Lung (tissue), 17 donors: ENCODE measurements at places on chromosomes 7 and 10.
A peak's percentile ranks its signal among the peaks of the same experiment; 100 is the strongest.

DNA sequence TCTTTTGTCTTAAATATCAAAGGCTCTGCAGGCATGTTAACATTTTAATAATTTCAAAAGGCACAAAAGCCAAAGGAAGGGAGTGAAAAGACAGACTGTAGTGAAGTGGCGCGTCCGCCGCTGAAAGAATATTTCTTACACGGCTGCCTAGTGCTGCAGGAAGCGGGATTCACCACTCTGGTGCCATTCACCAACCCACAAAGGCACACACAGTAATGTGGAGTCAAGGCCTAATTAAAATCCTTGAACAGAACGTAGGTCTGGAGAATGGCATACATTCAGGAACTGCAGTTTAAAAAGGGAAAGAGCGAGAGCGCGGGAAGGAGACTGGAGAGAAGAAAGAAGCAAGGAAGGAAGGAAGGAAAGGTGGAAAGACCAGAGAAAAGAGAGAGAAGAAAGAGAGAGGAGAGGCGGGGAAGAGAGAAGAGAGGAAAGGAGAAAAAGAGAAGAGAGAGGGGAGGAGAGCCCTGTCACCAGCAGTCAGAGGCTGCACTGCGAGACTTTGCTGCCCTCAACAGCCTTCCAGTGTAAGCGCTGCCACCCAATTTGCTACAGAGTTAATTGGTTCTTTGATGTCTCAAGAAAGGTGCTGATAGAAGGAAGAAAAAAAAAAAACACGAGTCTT, 554.0 kb downstream of the MDFIC start:
- peak; percentile 61 for DNase-seq

DNA sequence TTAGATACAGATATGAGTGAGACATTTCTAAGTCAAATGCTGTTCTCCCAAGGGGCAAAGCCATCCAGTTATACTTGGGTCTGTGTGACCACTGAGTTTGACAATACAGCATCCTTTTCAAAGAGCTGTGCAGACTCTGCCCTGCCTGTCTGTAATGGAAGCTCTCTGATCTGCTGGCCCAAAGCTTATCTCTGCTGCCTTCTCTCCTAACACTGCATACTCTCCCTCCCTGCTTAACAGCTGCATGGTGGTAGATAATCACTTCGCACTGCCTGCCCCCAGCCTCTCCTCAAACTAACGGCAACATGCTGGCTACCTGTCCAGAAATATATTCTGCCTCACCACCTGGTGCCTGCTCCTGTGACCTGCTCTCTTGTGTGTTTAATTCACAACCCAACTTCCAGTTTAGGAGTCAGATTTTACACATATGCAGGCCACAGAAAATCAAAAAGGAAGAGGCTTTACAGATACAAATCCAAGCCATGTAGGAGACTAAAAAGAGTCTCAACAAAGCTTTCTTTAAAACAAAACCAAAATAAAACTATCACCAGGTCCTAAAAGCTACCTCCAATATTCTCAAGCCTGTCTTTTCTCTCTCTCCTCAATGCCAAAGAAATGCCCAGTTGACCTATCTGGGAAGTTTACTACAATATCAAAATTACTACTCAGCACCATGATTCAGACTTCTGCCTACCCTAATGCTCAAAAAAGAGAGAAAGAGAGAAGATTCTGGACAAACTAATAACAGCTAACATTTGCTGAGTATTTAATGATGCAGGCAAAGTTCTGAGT, 145.6 kb downstream of the RELN start:
- no peak for DNase-seq

GRCh38 chr7:36732806-36733205, 8.5 kb upstream of the AOAH start:
- DNase-seq = no peak

DNA sequence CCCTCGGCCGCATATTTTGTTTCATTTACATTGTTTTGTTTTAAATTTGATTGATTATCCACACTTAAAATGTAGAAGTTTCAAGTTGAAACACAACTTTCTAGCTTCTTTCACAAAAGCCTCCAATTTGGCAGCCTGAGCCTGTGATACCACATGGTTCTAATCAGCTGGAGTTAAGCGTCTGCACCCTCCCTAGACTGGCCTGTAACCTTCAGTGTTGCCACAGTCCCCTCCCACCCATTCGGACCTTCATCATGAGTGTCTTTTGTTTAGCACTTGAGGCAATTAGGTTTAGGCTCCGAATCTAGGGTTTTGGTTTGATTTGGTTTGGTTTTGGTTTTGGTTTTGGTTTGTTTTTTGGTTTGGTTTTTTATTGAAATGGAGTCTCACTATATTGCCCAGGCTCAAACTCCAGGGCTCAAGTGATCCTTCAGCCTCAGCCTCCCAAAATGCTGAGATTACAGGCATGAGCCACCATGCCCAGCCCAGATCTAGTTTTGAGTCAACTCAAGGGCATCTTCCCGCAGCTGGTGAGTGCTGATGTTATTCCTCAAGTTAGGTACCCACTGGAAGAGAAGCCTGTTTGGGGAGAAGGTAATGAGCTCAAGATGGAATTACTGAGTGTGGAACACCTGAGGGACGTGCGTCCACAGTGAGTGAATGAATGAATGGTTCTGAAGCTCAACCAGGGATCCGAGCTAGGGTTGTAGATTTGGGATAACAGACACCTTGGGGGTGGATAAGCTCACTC, 201.4 kb downstream of the HECW1 start:
- DNase-seq = no peak

- DNase-seq = no peak
Observed at GRCh38 chr10:75663947-75664664, 232.7 kb downstream of the LRMDA start.

GRCh38 chr7:17466216-17466615, 167.8 kb downstream of the AHR start:
- peak; percentile 16 for DNase-seq

GRCh38 chr10:110857265-110858171, 14.2 kb upstream of the PDCD4 start:
- DNase-seq = peak; percentile 88

DNA sequence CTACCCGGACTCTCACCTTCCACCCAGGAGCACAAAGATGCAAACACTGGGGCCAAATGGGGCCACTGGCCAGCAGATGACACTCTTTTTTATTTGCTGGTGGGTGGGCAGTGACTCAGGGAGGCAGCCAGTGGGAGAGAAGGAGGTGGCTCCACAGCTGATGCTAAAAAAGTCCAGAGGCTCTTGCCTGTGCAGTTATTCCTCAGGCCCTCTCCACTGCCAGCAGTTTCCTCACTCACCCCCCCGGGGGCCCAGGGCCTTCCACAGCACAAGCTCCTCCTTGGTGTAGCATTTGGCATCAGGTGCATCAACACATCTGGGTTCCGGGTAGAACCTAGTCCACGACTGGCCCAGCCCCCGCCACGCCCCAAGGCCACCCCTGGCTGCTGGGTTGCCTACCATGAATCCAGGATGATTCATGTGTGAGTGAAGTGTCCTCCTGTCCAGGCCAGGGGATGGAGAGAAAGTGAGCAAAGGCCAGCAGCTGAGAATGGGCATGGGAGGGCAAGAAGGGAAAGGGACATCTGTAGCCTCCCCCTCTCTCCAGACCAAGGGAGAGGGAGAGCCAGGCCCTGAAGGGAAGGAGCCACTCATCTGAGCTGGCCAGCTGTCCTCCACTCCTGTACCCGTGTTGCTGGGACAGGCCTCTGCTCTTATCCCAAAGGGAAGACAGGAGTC, 1.7 kb upstream of the KCNH2 start:
- no peak for DNase-seq

- DNase-seq = no peak
Observed at GRCh38 chr7:100371561-100372171, 1.6 kb upstream of the PILRA start.

- no peak for DNase-seq
Observed at GRCh38 chr7:26186364-26187311, 13.9 kb downstream of the HNRNPA2B1 start.

DNA sequence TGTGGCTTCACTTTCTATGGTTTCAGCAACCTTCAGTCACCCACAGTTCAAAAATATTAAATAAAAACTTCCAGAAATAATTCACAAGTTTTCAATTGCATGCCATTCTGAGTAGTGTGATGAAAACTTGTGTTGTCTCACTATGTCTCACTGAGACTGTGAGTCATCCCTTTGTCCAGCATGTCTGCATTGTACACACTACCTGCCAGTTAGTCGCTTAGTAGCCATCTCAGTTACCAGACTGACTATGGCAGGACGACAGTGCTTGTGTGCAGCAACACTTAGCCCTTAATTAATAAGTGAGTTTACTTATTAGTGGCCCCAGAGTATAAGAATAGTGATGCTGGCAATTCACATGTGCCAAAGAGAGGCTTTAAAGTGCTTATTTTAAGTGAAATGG, 22.5 kb downstream of the CCDC186 start:
- no peak for DNase-seq

GRCh38 chr10:47167591-47167990, 132.4 kb upstream of the GDF10 start:
- DNase-seq = peak; percentile 47

DNA sequence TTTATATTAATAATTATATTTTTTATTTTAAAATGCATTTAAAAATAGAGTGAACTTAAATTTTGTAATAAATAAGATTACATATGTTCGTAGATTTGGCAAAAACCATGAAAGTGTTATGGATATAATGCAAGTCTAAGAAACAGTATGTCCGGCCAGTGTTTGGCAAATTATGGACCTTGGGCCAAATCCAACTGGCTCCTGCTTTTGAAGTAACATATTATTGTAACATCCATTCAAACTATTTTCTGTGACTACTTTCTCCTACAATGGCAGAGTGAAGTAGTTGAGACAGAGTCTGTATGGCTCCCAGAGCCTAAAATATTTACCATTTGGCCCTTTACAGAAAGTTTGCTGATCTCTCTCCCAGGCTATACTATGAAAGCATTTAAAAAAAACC, 38.9 kb downstream of the TMEM229A start:
- peak; percentile 36 for DNase-seq

DNA sequence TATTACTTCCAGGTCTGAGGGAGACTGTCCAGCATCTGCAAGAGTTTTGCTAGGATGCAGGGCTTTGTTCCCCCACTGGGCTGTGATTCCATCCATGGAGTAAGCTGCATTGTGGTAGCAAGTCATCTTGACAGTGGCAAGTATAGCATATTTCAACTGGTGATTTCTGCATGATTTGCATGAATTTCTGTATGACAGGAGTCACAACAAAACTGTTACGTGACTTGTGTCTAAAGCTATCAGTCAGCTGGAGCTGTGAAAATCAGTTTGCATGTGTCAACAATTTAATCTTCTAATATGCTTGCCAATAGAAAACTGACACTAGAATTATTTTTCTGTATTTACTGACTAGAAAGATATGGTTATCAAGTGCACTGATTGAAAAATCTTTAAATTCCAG, 344.3 kb downstream of the AUTS2 start:
- no peak for DNase-seq

DNA sequence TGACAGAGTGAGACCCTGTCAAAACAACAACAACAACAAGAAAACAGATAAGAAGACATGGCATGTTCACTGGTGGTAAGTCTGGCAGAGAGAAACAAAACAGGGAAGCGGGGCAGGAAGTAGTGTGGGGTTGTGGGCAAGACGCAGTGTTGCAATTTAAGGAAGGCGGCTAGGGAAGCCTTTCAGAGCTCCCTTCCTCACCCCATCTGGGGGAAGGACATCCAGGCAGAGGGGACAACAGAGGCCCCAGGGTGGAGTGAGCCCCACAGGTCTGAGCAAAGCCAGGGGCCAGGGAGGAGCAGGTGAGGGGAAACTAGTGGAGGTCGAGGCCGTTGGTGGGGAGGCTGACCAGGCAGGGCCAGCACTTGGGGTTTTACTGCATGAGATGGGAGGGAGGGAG, 16.8 kb downstream of the LAT2 start:
- peak; percentile 12 for DNase-seq

- no peak for DNase-seq
Observed at GRCh38 chr10:129936266-129936922, 27.7 kb downstream of the EBF3 start.

DNA sequence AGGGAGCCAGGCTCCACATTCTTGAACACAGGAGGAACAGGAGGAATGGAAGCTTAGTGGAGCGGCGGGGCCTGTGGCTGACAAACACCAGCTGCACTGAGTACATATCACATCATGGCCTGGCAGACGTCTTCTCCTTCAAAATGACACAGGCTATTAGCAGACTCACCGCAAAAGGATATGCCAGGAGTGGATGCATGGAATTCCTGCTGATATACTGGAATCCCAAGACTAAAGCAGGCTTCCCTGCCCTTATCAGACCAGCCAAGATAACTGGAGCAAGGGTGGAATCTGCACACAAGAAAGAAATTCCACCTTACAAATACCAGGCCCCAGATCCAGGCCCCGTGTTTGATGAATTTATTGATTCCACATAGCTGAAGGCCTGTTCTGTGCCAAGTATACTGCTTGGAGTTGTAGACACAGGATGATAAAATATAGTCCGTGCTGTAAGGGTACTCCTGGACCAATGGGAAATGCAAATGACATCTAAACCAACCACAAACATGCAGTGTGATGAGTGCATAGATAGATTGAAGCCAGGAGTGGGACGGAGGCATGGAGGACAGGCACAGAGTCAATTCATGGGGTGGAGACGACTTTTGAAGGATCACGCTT, 480.5 kb upstream of the ZMIZ1 start:
- DNase-seq = peak; percentile 97

DNA sequence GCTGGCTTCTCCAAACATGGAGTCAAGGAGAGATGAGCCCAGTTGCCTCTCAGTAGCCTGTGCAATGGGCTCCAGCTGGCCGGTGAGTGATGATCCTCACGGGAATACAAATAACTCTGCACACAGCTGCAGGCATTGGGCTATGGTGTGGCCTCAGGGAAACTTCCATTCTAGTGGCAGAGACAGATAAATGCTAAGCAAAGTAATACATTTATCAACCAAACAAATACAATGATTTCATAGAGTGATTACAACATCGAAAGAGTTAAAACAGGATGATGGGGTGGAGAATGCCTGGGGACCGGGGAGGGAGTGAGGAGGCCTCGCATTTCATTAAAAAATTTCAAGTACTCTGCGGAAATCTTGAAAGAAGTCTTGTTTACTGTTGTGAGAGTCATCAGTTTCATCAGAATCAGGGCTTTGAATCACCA, 15.0 kb upstream of the AKR1B1 start:
- DNase-seq = no peak

DNA sequence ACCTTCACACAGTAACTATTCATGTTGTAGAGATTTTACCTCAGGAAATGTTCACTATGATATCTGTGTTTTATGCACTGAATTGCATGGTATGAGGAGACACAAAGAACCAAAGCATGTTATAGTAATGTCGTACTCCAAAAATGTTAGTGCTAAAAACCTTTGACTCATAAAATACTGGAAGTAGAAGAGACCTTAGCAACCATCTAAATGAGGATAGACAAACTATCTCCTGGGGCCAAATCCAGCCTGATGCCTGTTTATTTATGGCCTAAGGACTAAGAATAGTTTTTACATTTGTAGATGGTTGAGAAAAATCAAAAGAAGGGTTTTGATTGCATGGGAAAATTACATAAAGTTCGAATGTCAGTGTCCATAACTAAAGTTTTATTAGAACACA, 535.1 kb downstream of the INHBA start:
- DNase-seq = no peak

DNA sequence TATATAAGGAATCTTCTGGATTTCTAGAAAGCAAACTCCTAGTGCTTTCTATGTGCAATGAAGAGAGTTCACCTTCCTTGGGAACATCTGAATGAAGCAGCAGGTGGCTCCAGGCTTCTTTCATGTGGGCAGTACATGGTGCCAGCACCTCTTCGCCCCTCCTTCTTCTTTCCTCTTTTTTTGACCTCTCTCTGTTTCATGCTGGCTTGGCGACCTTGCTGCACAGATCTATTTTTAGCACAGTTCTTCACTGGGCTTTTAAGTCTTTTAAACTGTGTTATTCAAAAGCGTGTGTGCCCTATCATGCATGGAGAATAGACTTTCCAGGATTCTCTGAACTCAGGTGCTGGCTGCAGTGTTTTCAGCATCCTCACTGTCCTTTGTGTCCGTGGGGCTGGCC, 400.3 kb upstream of the PRKCQ start:
- no peak for DNase-seq
